HAP-1 (cell line): ENCODE measurements at places on chromosomes 7 and 10.

DNA sequence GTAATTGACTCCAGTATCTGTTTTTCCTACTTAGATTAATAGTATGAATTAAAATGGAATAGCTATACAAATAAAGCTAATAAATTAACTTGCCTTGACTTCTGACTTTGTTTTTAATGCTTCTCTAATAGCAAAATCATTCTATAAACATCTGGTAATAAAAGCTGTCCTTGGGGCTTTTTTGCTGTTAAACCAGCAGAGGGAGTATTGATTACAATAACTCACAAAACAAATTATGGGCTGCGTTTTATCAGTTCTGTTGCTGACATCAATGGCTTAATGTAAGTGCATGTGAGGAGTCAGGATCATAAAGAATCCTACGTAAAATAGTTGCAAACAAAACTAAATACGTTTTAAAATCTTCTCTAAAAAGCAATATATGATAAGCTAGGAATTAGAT, 667.8 kb downstream of the PCDH15 start:
- no peak for DNase-seq

DNA sequence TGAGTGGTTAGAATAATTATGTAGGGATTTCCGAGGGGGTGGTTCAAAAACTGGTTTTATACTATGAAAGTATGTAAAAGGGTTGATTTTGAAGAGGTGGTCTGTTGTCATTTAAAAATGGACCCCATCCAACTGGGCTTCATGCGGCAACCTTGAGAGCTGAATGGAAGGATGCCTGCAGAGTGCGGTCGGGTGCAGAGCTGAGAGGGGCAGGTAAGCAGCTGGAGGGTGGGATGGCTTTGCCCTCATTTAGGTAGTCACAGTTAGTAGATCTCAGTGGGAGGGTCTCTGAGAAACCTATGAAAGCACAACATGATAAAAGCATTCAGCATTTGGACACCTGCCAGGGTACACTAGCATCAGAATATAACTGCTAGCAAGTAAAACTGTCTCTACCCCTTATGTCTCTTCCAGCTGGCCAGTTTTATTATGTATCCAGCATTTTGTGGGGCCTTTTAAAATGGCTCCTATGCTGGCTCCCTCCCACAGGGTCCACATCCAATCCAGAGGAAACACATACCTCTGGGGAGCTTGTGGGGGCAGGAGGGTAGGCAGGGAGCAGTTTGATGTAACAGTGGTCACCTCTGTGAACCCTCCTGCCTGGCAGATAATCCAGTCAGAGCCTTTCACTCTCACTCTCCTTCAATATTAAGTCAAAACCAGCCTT, 75.9 kb upstream of the MAGI2 start:
- no peak for DNase-seq

- DNase-seq, result no peak
Observed at GRCh38 chr7:46432708-46433107, 511.6 kb upstream of the IGFBP3 start.

DNA sequence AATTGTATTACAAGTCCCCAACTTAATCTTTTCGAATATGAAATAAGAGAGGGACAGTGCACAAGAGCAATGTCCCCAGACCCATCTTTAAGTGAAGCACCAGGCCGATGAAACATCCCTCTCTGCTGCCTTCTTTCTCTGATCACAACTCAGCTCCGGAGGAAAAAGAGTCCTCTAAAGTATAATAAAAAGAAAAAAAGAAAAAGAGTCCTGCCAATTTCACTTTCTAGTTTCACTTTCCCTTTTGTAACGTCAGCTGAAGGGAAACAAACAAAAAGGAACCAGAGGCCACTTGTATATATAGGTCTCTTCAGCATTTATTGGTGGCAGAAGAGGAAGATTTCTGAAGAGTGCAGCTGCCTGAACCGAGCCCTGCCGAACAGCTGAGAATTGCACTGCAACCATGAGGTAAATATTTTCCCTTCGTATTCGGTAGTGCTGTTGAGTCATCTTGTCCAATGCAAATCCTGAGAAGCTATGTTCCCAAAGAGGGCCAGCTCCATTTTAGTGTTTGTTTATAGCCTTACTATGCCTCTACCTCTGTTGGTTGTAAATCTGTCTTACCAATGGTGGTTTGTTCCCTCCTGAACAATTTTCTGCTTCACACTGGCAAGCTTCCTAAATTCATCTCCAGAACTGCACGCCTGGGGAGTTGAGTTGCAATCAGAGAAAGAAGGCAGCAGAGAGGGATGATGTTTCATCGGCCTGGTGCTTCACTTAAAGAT, at the start of gene IFIT2:
Gene IFIT2, plus strand, starts transcription at position 326 of the 725 bp plus-strand sequence. Its CDS starts 78 bp downstream, at position 404.
- DNase-seq, result peak; percentile 21

DNA sequence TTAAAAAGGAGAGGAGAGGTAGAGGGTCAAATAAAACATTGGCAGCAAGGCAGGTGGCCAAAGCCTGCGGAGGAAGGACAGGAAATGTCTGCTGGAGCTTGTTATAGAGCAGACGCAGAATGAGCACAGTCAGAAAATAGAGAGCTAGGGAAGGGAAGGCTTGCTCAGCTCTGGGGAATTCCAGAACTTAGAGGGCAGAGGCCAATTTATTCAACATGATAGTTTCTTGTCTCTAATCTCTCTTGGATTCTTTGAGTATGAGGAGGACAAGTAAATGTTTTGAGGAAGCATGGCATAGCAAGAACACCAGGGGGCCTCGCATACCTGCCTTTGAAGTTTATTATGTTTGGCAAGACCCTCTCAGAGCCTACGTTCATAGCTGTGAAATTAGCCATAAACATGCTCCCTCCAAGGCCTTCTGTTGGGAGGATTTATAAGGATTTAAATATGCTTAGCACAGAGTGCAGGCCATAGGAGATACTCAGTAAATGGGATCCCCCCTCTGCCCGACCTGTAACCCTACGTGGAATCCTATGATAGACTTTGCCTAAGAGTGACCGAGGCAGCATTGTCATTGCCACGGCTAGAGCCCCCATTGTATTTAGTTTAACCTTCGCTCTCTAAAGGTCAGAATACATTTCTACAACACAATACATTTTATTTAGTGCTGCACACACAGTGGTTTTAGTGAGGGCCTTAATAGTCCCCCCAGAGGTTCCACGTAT, 293.9 kb downstream of the CCDC3 start:
- DNase-seq, result peak; percentile 50

GRCh38 chr10:71217266-71218045, 5.1 kb downstream of the UNC5B start:
- DNase-seq, result peak; percentile 63

DNA sequence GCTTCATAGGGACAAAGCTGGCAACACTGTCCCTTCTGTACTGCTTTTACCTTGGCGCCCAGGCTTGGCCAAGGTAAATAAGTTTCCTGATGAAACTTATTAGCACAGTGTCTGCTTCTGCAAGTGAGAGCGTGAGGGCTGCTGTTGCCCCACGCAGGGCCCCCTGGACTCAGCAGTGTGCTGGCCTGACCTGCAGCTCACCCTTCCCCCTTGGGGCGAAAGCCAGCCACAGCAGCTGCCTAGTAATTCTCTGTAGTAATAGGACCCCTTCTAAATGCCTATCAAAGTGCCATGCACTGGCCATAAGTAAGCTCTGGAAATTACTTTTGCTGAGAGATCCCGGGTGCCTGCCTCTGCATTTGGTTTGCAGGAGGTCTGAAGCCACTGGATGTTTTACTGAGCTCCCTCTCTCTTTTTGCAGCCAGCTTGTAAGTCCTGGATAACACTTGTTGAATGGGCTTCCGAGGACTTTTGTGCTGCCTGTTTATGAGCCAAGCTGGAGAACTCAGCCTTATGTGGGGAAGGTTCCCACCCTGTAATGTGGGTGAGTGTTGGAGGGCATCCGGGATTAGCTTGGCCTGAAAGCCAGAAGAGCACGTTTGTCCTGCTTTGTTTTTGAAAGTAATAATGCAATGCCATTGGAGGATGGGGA, 293.9 kb downstream of the C7orf25 start:
- DNase-seq, result no peak

GRCh38 chr10:53904506-53905241, 896.4 kb downstream of the PCDH15 start:
- no peak for DNase-seq

DNA sequence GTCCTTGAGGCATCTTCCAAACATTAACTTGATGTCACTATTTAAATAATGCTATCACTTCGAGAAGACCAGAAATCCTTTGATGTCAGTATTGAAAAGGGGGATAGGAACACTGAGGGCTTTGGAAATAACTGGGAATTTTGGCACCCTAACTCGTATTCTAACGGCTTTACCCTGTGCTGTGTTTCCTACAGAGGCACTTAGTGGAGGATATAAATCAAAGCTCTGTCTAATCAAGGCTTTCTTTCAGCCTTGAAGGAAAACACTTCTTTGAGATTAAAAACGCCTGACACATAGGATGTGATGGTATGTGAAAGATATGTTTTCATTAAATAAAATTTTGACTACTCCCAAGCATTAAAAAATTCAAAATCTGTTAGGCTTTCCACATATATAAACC, 62.3 kb downstream of the CREB5 start:
- no peak for DNase-seq

DNA sequence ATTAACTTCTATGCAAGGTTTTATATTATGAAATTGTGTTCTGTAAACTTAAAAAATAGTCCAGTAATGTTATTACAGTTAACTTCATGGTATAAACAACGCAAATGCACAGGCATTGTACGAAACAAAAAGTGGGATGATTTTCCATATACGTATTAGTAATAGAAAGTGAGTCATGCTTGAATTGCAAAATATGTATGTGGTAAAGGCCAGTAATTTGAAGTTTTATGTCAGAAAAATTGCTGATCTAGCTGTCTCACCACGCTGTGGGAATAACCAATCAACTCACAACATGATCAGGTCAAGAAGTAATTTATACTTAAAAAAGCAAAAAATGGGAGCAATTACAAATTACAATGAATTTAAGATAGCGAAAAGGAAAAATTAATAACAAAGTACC, 37.0 kb upstream of the GLI3 start:
- DNase-seq, result no peak

- DNase-seq, result no peak
Observed at GRCh38 chr7:41003611-41003940, 699.3 kb downstream of the INHBA start.

DNA sequence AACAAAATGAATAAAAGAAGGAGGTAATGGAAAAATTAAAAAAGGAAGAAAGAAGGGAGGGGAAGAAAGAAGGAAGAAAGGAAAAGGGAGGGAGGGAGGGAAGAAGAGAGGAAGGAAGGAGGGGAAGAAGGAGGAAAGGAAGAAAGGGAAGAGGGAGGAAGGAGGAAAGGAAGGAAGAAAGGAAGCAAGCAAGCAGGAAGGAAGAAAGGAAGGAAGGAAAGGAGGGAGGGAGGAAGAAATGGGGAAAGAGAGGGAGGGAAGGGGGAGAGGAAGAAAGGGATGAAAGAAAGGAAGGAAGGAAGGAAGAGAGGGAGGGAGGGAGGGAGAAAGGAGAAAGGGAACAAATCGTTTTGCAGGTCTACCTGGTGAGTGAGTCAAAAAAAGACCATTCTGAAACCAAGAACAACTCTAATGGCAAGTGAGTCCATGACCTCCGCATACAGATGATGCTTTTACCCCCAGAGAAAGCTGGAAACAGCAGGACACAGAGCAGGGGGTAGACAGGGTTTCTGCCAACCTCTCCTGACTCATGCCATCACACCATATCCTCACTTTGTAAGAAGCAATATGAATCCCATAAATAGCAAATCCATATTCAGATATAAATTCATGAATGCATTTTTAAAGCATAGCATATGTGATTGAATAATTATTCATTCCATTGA, 1112.9 kb upstream of the AUTS2 start:
- no peak for DNase-seq

DNA sequence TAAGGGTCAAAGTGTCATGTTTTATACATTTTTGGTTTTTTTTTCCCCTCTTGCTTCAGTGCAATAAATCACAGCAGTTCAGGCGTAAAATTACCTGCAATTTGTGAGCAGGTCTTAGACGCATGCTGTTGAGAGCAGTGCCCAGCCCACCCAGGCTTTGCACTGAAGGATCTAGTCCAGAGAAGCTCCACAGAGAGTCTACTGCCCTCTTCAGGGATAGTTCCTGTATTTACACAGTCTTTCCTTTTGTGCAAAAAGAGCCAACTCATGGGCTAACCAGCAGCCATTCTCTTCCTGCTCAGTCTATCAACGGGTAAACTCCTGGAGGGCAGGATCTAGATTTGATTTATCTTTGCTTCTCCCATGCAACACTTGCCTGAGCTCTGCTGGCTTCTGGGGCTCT, 82.2 kb upstream of the NAMPT start:
- DNase-seq, result no peak

- no peak for DNase-seq
Observed at GRCh38 chr10:93218386-93218785, 144.7 kb downstream of the CYP26A1 start.
